ENCODE measurements at places on chromosomes 5 and 9.

GRCh38 chr5:56106837-56107236 lies 112.1 kb upstream of the IL6ST start:
- DNase-seq: no peak

DNA sequence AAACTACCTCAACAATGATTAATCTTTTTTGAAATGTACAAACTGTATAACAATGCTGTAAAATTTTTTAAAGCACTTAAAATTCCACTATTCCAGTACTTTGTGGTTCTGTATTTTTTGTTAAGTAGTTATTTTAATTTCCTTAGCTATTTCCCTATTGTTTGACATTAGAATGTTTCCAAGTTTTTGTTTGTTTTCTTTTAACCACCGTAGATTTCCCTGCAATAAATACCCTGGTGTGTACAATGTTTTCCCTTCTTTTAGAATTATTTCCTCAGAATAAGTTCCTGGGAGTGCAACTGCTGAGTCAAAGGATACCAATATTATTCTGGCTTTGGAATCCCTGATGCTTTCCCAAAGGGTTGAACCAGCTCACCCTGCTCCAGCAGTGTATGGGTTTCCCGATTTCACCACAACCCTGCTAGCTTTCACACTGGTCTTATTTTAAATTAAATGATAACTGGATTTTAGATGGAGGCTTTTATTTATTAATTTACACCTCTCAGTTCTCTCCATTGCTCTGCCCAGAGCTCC lies 20.6 kb upstream of the ANGPTL2 start:
- no peak for DNase-seq

GRCh38 chr9:13532407-13532806 lies 252.9 kb upstream of the MPDZ start:
- DNase-seq: no peak

DNA sequence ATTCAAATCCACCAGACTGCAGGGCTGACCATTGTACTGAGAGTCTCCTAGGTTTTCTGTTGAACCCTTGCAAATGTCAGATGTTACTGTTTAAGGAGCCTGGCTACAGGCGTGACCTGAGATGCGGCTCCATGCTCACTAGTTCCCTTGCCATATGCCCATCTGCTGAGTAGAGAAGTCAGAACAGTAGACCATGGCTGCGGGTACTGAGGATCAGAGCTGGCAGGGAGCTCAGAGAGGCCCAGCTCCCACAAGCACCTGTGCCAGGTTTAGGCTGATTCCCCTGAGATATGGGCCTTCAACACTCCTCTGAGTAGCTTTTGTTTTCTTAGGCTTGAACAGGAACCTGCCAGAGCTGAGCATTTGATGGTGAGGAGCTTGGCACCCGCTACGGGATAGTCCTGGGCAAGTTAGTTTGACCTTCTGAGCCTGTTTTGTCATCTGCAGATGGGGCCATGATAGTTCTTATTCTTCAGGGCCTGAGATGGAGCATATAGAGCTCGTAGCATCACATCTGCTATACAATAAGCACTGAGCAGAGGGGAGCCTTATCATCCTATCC lies 83.7 kb downstream of the BOD1 start:
- DNase-seq: no peak

DNA sequence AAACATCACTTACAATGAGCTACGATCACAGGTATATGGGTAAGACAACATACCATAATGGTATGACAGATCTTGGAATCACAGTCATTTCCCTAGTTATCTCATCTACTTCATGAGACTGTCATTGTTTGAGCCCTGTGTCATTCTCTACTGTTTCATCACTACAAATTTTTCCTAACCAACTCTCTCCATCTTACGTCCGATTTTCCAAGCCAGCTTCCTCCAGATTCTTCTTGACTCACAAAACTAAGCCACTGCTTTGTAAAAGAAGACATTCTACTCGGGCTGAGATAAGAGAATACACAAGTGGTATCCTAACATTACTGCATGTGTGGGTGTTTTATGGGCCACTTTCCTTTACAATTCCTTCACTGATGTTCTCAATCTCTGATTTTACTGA lies 49.6 kb downstream of the SERINC5 start:
- no peak for DNase-seq

DNA sequence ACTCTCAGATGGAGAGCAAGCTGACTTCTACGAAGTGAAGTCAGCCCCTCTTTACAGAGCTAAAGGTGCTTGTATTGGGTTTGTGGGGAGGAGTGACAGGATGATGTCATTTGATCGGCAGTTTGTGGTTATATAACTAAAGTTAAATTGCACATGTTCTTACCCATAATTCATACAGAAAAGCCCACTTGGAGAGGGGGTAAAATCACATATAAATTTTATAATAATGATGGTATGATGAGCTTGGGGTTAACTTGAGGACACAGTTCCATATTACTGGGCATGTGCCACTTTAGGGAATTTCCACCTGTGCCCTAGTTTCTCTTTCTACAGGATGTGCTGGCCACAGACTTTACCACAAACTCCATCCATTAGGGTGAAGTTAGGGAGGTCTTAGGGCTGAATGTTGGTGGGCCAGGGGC lies 1178.6 kb upstream of the CDH9 start:
- no peak for DNase-seq

- DNase-seq: no peak
These were observed 289.7 kb downstream of the PBX3 start for GRCh38 chr9:126036881-126037291.

DNA sequence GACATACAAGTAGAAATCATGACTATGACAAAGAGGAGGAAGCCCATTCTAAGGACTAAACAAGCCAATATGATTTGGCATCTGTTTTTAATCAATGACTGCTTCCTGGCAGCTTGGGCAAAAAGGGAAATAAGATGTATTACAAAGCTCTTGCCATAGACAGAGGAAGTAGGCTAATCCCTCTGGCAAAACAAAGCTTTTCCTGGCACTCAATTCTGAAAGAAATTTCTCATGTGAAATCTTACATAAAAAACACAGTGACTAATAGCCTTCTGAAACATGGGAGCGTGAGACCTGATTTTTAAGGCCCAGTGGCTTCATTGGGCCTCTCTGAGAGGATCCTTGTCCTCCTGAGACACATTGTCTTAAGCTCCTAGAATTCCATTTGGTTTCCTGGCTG lies 93.6 kb downstream of the COL23A1 start:
- no peak for DNase-seq

- no peak for DNase-seq
These were observed 95.9 kb upstream of the TNC start for GRCh38 chr9:115213818-115214334.

DNA sequence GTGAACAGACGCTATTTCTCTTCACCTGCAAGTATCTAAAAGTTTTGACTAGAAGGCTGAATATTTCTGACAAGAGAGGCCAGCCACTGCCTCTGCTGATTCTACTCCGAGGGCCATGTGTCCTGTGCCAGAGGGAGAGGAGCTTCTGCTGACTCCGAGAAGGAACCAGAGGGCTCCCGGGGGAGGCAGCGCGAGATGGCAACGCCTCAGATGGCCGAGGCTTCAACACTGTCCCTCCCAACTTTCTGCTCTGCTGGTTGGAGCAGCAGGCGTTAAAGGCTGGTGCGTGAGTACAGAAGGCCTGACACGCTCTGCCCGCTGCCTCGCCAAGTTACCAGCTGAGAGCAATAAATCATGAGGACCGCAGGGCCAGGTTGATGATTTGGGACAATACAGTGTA lies 178.8 kb downstream of the GAPVD1 start:
- no peak for DNase-seq

DNA sequence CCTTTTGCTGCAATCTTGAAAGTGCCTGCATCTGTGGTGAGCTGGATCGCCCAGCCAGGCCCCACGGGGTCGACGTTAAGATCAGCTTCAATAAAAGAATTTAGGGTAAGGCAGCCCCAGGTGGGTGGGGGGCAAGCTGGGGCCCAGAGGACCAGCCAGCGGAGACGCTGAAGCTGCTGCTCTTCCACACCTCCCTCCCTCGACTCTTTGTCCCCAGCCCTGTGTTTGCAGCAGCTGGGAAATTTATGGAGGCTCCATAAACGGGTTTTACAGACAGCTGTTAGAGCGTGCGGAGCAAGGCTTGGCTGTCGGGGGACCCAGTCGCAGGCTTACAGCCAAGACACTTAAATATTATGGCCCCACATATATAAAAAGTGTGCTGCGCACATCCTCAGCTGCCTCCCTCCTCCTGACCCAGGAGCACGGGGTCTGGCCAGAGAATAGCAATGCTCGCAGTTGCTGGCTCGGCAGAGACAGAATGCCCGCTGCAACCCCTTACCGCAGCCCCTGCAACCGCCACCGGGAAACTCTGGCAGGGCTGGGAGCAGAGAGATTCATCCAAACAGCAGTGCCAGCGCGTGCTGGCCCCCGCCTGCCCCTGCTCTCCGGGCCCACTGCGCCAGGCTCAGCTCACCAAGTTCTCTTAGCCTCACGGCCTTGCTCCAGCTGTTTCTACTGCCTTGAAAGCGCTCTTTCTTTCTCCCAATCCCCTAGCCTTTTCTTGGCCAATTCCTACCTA lies 28.4 kb upstream of the MVB12B start:
- DNase-seq: no peak

DNA sequence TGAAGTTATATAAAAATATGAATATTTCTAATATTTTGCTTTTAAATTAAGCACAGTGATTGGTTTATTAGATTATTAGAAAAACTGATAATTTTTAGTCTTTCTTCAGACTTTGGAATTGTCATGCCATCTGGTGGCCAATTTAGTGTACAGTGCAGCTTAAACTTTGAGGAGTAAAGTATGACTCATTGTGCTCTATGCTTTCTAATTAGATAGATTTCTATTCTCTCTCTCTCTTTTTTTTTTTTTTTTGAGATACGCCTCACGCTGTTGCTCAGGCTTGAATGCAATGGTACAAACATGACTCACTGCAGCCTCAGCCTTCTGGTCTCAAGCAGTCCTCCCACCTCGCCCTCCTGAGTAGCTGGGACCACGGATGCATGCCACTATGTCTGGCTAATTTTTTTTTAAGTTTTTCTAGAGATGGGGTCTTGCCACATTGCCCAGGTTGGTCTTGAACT lies 42.1 kb upstream of the GPR21 start:
- DNase-seq: no peak

- no peak for DNase-seq
These were observed 87.1 kb downstream of the HMHB1 start for GRCh38 chr5:143898916-143899591.

DNA sequence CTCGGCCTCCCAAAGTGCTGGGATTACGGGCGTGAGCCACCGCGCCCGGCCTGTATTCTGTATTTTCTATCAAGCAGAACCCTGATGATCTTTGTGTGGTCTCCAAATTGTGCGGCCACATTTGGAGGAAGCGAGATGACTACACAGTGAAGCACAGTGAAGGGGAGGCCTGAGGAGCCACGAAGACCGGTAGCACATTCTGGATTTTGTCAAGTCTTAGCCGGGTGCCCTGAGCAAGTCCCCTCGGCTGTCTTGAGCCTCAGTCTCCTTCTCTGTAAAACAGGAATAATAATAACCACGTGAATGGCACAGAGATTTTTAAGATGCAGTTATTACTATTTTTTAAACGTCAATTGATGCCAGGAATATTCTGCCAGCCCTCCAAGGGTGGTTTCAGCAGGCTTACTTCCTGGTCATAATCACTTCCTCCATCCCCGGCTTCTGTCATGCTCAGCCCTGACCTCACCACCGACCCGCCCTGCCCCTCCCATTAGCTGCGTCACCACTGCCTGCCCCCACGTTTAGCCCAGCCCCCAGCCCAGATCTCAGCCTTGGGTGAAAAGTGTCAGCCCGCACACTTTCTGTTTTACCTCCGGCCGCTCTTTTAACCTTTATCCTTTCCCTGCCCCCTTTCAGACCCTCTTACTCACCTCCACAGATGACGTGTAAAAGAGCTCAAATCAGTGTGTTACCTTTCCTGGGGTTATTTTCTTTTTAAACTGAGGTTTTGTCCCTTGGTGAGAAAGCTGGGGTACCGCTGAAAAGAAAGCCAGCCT lies 27.0 kb upstream of the ERGIC1 start:
- peak; percentile 86 for DNase-seq

DNA sequence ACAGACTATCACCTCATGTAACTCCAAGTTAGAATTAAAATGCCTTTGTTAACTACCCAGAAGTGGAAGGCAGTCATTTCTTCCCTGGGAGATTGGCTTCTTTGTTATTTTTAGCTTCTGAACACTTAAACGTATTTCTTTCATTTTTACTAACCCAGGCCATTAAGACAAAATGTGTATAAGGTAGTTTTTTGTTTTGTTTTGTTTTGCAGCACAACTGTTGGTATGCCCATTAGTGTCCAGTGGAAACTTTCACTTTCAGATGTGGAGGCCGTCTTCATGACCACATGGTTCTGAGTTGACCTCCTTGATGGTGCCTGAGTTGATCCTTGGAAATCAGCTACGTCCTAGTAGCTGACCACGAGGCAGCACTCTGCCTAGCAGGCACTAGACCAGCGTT lies 264.6 kb upstream of the ZNF608 start:
- DNase-seq: no peak

- no peak for DNase-seq
These were observed 84.8 kb downstream of the EQTN start for GRCh38 chr9:27212191-27212590.

DNA sequence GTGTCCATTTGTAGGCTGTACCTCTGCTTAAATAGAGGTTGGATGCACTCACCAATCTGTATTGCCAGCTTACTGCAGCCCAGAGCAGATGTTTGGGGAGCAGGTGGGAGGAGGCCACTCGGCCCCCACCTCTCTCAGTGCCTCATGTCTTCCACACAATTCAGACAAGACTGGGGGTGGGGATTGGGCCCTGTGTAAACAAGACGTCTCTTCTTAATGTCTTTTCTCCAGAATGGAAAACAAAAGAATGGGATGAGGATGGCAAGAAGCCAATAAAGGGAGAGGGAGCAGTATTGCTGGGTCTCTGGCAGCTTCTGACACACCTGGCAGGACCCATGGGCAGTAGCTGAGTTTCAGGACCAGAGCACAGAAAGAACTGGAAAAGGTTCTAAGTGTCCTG lies 64.9 kb downstream of the SIL1 start:
- DNase-seq: no peak
